ENCODE measurements at places on chromosomes 1 and 21. TPM values are rescaled to one million over a fixed set of nuclear protein-coding genes. Genes with fewer than 3 reads are reported as not detected.

The ANKRD65 gene
- total RNA-seq = 0.25 TPM

The HSD3B2 gene
- not detected for total RNA-seq

The CD52 gene
- total RNA-seq = not detected

The TRIM67 gene
- total RNA-seq = not detected

The RIPPLY3 gene
- total RNA-seq = under 0.01 TPM

The FCAMR gene
- total RNA-seq = not detected

The PLPPR4 gene
- under 0.01 TPM for total RNA-seq

The MYCL gene
- 0.38 TPM for total RNA-seq

The DCST1 gene
- not detected for total RNA-seq

The CFAP141 gene
- total RNA-seq = not detected

The MROH9 gene
- total RNA-seq = not detected

The PPP1R8 gene
- 48.3 TPM for total RNA-seq

The FMOD gene
- 63.0 TPM for total RNA-seq

GRCh38 chr1:94339206-94339927, 78.8 kb upstream of the ABCD3 start:
- DNase-seq = no peak

DNA sequence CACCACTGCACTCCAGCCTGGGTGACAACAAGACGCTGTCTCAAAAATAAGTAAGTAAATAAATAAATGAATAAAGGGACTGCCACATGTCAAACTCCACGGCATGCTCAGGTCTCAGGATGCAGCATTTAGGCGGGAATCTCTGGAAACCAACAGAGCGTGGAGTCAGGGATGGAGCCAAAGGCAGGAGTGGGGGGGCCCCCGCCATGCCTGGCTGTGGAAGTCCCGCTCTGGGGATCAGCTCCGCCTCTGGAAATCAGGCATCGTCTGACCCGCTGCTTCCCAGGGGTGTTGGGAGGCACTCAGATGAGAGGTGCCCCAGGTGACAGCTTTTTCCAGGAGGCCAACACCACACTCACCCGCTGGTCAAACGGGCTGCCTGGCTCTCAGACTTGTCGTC, 20.2 kb downstream of the KIF17 start:
- DNase-seq = no peak

- no peak for DNase-seq
These were observed 10.9 kb downstream of the KCNAB2 start for GRCh38 chr1:6056572-6056948.

DNA sequence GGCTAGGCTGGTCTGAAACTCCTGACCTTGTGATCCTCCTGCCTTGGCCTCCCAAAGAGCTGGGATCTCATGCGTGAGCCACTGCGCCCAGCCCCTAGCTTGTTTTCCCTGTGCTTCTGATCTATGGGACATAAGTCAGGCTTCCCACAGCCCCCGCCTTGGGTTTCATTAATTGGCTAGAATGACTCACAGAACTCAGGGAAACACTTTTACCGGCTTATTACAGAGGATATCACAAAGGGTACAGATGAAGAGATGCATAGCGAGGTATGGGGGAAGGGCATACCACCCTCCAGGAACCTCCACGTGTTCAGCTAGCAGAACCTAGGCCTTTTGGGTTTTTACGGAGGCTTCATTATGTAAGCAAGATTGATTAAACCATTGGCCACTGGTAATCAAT, 1.5 kb upstream of the MAP1LC3C start:
- no peak for DNase-seq

GRCh38 chr1:70667494-70668170, 256.6 kb downstream of the CTH start:
- no peak for DNase-seq

GRCh38 chr1:181459067-181459466, 24.2 kb upstream of the CACNA1E start:
- no peak for DNase-seq

DNA sequence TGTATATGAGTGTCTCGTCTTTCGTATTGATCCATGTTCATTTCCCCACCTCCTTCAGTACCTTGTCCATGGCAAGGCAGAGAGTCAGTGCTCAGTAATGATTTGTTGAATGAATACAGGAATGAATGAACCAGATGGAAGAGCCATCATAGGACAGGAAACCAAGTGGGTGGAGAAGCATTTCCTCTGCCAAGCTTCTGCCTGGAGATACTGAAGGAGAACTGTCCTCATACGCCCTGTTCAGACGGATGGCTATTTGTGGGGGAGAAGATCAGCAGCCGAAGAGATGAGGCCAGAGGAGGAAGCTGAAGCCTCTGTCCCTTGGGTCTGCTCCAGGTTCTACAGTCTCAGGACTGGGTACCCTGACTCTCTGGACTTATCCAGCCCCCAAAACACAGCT, 5.8 kb downstream of the FAM43B start:
- DNase-seq = no peak

DNA sequence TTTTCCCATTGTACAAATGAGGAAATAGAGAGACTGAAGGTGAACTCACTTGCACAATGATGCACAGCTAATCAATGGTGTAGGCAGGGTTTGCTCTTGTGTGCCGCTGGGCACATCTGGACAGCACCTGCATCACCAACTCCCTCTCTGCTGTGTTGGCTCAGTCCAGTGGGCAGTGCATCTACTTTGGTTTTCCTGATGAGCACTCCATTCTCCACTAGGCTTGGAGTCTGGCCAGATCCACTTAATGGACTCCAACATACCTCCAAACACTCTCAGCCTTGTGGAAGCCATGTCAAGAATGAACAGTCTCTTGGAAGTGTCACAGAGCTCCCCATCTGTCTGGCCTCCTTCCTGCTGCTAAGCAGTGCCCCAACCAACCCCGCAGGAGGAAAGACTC, 152.2 kb downstream of the HIVEP3 start:
- no peak for DNase-seq

DNA sequence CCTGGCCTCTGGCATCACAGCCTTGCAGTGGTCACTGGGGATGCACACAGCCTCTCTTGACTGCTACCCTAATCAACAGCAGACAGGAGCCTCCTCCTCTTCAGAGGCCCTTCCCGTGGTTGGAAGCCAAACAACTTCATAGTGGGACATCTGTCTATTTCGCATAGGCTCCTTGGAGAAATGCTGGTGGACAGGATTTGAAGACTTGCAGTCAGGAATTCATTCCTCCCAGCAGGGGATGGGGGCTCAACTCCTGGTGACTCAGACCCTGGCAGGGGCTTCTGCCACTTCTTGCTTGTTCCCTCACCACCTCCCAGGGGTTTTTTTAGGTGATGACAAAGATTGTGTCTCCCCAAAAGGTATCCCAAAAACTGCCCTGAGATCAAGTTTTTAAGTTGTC, 191.7 kb upstream of the CAMK1G start:
- DNase-seq = no peak

- DNase-seq = no peak
These were observed 3.0 kb upstream of the SMPDL3B start for GRCh38 chr1:27931759-27932158.

- no peak for DNase-seq
These were observed 9.6 kb upstream of the HTR6 start for GRCh38 chr1:19654886-19655717.

GRCh38 chr21:45596704-45597318, 46.7 kb upstream of the PCBP3 start:
- DNase-seq = peak; percentile 58

- DNase-seq = no peak
These were observed 19.9 kb downstream of the IRF2BP2 start for GRCh38 chr1:234589854-234590620.

- no peak for DNase-seq
These were observed 14.2 kb upstream of the NEGR1 start for GRCh38 chr1:72296501-72296900.

- DNase-seq = no peak
These were observed 19.1 kb downstream of the COL24A1 start for GRCh38 chr1:86137436-86137835.

DNA sequence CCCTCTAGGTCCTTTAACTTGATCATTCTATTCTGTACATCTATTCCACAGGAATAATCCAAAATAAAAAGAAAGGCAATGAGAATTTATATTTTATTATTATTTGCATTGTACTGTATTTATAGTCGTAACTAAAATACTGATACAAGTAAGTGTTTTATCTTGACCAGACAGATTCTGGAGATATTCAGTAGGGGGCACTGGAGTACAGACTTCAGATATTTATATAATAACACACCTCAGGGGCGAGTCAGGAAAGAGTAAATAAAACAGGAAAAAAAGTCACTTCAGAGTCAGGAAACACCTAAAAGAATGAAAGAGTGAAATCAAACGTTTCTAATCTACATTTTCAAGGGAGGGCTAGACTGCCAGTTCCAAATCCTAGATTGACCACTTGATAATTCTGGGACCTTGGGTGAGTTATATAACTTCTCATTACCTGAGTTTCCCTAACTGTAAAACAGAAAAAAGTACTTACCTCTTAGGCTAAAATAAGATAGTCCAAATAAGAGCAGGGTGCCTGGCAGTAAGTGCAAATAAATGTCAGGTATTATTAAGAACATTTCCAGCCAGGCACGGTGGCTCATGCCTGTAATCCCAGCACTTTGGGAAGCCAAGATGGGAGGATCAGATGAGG, 31.1 kb upstream of the MTF1 start:
- peak; percentile 48 for DNase-seq

DNA sequence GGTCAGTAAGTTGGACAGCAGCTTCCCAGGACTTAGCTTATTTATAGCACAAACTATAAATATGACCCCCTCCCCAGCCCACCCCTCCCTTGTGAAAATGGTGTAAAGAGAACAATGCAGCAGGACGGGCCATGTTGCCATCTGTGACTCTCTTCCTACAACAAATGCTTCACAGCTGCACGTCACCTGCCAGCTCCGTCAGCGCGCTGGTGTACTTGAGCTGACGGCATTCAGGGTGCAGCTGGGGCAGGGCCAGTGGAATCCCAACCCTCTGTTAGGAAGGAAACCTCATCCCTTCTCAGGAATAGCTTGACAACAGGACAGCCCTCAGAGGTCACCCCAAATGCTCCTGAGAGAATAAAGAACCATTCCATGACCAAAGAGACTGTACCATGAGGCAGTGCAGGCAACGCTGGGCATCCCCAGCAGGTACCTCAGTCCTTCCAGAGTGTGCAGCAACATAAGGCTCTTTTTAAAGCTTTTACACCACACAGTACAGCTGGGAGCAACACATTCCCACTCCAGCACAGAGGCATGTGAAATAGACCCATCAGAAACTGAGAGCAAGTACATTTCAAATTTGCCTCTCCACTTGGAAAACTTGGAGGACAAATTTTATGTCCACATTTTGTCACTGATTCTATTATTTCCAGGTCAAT, 85.0 kb downstream of the ATP1A1 start:
- no peak for DNase-seq

- DNase-seq = no peak
These were observed 681 bp upstream of the UBXN10 start for GRCh38 chr1:20184997-20185833.

DNA sequence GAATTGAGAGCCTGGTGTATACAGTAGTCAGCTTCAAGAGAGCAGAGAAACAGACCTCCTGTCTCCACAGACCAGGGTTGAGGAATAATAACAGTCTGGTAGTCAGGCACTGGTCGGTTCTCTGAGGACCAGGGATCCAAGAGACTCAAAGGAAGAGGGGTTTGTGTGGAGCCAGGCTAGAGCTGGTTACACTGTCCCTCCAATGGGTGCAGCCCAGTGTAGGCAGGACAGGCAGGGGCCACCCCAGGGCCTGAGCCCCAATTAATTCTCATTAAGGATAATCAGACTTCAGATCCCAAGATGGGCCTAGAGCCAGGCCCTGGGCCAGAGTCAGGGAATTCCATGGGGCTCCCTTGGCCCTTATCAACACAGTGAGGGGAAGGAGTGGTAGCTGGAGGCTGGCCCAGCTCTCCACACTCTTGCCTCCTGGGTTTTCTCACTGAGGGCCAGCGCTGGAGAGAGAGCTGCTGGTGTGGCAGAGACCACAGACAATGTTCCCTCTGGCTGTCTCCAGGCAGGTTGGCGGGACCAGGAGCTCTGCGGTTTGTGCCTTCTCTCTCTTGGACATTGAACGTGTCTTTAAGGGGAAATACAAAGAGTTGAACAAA, 9.1 kb downstream of the SEMA4A start:
- no peak for DNase-seq

GRCh38 chr1:150152182-150152536, 2.4 kb downstream of the PLEKHO1 start:
- DNase-seq = peak; percentile 23

- peak; percentile 15 for DNase-seq
These were observed 51.2 kb downstream of the TENT5C start for GRCh38 chr1:117657031-117657430.

- no peak for DNase-seq
These were observed 14.6 kb upstream of the TRNAU1AP start for GRCh38 chr1:28538286-28538685.

DNA sequence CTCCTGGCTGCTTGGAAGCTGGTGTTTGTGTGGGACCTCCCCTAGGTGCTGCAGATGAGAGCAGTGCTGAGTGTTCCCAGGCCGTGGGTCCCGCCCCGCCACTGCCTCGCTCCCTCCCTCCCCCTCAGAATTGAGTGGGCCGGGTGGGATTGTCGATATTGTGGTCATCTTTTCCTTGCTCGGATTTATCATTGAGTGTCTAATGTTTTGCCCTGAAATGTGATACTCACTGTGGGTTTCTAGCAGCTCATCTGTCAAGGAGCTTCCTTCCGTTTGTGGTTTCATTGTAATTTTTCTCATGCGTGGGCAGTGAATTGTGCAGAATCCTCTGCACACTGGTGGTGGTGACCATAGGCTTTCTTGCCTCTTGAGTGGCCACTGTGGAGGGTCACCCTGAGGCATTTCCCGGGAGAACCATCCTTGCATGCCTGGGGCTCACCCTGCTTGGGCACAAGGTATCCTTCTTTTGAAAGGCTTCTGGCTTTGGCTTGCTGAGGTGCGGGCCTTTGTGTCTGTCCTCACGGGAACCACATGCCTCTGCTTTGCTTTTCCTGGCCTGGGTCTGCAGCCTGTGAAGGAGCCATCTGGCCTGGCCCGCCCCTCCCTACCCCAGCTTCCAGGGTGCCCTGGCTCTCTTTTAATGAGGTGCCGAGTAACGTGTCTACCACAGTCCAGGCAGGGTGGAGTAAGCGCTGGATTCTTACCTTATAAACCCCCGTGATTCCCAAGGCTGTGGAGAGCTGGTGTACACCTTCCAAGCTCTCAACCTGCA, 25.6 kb downstream of the SLX9 start:
- no peak for DNase-seq

DNA sequence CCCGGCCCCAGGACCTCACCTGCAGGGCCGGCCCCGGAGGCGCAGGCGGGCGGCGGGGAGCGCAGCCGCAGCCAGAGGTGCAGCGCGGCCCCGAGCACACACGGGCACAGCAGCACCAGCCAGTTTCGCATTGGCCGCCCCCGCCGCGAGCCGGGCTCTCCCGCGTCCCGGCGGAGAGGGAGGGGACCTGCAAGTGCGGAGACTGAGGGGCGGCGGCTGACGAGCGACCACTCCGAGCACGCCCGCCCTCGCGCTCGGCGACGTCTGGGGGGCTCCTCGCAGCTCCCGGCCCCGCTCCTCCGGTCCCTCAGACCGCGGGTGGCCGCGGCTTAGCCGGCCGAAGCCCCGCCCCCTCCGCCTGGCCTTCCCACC, at the start of gene B3GALNT2:
TSS of gene B3GALNT2 (minus strand) at position 331 of the 372 bp plus-strand sequence. CDS start at position 131, 200 bp downstream.
- no peak for DNase-seq

- no peak for DNase-seq
These were observed 174.3 kb downstream of the ADGRL2 start for GRCh38 chr1:81974883-81975555.
